ENCODE measurements at places on chromosomes 6 and 20. TPM values are rescaled to one million over a fixed set of nuclear protein-coding genes. Genes with fewer than 3 reads are reported as not detected.

- DNase-seq, result no peak
Observed at GRCh38 chr6:26032340-26033084, 54.7 kb upstream of the HFE start.

- DNase-seq, result no peak
Observed at GRCh38 chr6:3698021-3698420, 53.5 kb downstream of the PXDC1 start.

DNA sequence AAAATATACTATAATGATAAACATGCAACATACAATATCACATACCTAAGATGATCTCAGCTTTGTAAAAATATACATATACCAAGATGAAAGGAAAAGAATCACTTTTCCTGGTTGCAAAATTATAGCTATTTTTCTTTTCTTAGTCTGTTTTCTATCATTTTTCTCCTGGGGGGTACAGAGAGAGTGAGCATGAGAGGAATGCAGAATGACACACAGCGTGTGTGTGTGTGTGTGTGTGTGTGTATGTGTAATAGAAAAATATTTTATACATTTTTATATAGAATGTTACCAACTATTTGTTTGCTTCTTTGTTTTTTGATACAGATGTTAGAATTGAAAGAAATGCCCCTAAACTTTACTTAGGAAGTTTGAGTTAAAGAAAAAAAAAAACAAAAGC is 64.3 kb downstream of the FAM83B start:
- no peak for DNase-seq

DNA sequence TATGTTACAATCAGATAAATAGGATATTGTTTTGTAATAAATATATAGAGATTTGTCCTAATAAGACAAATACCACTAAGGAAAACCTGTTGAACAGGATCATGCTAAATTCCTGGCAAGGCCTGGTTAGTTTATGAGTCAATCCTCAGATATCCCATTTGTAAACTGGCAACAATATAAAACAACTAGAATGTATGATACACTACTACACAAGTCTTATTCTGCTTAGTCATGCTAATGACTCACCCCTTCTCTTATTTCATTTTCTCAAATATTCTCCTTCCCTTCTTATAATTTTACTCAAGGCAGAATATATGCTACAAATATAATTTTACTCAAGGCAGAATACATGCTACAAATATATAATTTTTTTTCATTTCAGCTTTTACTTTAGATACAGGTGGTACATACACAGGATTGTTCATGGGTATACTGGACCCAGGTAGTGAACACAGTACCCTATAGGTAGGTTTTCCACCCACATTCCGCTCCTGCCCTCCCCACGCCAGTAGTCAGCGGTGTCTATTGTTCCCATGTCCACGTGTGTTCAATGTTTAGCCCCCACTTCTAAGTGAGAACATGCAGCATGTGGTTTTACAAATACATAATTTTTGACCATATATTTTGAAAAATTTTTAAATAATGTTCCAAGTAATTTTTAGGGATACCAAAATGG is 6.3 kb downstream of the OSER1 start:
- no peak for DNase-seq

- no peak for DNase-seq
Observed at GRCh38 chr6:89197141-89197540, 20.0 kb downstream of the GABRR1 start.

DNA sequence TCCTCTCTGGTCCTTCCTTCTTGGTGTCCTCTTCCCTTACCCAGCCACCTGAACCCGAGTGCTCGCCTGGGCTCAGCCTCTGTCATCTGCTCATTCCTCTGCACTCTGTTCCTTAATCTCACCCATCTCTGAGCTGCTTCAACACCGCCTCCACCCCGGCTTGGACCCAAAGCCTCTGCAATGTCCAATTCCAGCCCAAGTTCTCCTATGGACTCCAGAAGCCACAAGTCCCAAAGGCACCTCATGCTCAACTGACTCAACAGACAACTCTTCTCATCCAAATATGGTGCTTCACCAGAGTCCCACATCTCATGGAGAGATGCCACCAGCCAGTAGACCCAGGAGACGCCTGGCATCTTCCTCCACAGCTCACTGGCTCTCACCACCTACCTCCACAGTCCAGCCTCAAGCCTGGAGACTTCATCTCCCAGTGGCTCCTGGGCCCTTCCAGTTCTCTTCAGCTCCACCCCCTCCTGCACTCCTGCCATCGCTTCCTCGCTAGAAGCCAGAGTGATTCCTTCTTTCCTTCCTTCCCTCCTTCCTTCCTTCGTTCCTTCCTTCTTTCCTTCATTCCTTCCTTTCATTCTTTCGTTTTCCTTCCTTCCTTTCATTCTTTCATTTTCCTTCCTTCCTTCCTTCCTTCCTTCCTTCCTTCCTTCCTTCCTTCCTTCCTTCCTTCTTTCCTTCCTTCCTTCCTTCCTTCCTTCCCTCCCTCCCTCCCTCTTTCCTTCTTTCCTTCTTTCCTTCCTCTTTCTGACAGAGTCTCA is 40.9 kb upstream of the NNAT start:
- no peak for DNase-seq

DNA sequence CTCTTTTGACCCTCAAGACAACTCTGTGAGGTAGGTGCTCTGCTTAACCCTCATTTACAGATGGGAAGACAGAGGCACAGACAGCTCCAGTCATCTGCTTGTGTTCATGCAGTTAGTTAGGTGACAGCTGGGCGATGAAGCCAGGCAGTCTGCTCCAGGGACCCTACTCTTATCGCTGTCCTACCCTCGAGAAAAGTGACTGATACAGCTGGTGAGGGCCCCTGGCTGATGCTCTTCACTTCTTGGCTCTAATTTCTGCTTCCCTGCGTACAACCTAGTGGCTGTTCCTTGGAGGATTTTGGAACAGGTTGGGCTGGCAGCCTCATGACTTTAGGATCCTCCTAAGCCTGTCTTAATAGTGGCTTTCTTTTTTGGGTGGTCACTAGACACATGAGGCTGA is 9.1 kb upstream of the TJAP1 start:
- no peak for DNase-seq

- no peak for DNase-seq
Observed at GRCh38 chr6:147122823-147123222, 81.4 kb upstream of the STXBP5 start.

GRCh38 chr6:69887026-69887425 is 20.7 kb downstream of the COL19A1 start:
- no peak for DNase-seq

DNA sequence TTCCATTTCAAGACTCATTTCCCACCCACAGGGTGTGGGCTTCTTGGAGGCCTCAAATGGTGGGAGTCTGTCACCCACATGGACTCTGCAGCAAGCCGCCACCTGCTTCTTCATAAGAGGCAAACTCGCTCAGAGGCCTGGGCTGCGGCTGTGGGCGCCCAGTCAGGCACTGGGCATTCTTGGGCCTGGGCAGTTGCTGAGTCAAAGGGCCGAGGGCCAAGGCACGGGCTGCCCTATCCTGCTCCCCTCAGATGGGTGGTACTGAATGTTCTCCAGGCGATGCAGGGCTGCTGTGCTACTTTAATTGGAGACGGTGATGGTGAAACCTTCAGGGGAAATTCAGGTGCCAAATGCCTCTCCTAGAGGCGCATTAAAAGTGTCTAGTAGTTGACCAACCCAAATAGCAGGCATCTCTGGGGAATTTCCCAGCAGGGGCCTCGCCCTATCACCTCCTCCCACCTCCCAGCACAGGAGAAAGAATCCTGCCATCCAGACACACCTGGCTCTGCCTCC is 57.9 kb downstream of the MAFB start:
- DNase-seq, result no peak

GRCh38 chr6:84330325-84330724 is 102.9 kb upstream of the CEP162 start:
- DNase-seq, result no peak

DNA sequence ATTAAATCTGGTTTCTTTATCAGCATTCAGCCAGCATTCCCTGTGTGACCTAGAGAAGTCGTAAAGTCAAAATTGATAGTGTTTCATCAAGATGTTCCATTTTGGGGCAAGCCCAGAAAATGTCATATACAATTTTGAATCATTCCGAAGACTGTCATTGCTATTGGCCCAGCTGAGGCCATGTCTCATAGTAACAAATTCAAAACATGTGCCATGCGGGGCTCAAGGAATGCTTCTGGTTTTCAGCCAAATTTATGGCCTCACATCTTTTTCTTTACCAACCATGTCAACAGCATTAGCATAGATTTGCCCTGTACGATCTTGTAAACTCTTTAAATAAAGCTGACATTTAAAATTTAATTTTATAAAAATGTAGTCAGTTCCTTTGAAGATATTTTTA is 314.7 kb downstream of the PAX1 start:
- DNase-seq, result no peak

DNA sequence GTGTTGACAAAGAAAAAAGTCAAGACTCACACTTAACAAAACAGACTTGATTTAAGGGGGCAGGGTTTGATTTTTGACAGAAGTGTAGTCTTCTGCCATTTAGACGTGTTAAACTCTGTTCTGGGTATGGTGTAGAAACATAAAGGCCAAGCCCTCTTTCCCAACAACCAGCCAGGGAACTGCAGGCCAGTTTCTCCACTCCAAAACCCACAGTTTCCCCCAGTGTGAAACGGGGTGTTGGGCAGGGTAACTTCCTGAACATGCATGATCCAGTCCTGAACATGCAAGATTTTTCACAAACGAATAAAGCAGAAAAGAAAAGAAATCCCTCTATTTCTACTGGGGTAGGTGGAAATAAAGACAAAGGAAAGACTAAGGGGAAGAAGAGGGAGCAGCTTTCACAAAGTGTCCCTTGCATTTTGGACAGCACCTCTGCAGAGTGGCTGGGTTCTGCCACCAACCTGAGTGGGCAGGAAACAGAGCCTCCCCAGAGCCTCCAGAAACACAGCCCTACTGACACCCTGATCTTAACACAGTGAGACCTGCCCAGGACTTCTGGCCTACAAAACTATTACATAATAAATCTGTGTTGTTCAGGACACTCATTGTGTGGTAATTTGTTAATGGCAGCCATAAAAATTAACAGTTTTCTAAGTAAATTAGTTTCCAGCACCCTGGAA is 7.5 kb downstream of the APMAP start:
- no peak for DNase-seq

DNA sequence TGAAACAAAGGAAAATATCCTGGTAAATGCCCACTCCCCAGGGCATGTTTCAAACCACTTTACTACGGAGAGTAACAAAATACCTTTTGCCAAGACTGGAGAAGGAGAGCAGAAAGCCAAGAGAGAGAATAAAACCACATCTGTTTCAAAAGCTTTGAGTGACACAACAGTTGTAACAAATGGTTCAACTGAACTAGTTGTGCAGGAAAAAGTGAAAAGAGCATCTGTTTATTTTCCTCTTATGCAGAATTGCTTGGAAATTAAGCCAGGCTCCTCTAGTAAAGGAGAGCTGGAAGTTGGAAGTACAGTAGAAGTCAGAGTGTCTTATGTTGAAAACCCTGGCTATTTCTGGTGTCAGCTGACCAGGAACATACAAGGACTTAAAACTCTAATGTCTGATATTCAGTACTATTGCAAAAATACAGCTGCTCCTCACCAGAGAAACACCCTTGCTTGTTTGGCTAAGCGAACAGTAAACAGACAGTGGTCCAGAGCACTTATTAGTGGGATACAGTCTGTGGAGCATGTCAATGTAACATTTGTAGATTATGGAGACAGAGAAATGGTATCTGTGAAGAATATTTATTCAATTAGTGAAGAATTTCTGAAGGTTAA is 2.6 kb downstream of the TDRD6 start:
- DNase-seq, result no peak

DNA sequence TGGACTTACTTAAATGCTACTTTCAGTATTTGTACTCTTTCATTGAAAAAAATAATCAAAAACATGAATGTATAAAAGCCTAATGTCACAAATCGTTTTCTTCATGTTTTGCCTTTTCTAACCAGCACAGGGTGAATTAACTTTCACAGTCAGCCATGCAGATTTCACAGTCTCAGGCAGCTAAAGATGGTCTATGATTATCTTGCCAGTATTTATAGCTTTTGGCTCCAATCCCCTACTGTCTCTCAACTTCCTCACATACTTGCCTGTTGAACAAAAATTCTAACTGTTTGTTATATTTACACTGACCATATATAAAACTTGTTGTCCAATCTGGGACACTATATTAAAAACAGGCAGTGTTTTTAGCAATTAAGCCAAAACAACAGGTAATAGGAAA is 358.2 kb downstream of the ARHGAP18 start:
- no peak for DNase-seq

GRCh38 chr6:165511807-165512206 is 151.2 kb downstream of the PDE10A start:
- no peak for DNase-seq

GRCh38 chr20:24995741-24996448 is 3.3 kb upstream of the APMAP start:
- DNase-seq, result peak; percentile 47

DNA sequence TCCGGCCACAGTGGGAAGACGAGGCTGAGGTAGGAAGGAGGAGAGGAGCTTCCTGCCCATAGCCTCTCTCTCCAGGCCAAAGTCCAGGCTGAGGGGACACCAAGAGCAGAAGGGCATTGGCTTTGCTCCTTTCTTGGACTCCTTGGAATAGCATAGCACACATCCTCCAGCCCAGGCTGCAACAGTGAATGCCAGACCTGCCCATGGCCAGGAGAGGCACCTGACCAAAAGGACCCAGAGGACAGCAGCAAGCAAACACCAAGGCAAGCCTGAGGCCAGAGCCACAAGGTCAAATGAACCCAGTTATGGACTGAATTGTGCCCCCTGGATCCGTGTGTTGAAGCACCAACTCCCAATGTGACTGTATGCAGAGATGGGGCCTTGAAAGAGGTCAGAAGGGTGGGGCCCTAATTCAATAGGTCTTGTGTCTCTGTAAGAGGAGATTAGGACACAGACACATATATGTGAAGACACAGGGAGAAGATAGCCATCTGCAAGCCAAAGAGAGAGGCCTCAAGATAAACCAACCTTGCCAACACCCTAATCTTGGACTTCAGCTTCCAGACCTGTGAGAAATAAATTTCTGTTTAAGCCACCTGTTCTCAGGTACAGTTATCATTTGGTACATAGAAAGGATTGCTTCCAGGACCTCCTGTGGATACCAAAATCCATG is 126.5 kb upstream of the NXT1 start:
- DNase-seq, result no peak

DNA sequence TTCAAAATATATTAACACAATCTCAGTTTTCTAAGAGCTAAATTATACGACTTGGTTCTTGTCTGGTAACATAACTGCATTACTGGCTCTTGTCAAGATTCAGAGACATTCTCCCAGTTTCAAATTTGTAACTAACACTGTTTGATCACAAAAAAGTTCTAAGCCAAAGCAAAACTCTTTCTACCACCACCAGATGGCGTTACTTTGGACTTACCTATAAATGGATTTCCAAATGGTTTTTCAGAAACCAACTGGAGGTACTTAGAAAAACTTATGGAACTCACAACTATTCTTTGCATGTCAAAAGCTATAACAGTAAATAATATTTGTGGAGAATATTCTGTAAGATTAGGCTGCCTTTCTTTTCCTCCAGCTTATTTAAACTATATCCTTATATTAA is 34.2 kb upstream of the GFRAL start:
- DNase-seq, result no peak

Gene RAET1L
- total RNA-seq, result not detected

Gene IL17A
- total RNA-seq, result not detected

Gene HLA-DPA1
- total RNA-seq, result 37.7 TPM

Gene NOL7
- total RNA-seq, result 50.2 TPM

Gene RAB23
- total RNA-seq, result 11.9 TPM

Gene PEX7
- 14.1 TPM for total RNA-seq

Gene FITM2
- total RNA-seq, result 175 TPM

Gene SEMG1
- total RNA-seq, result not detected

Gene PAK5
- total RNA-seq, result not detected

Gene ATAT1
- total RNA-seq, result 1.7 TPM

Gene POPDC3
- 59.2 TPM for total RNA-seq
